NCI-H1105 treated with DMSO at 0.1 percent for 48 hours (cell line): ENCODE measurements at places on chromosomes 5 and 9.

- no peak for DNase-seq
Observed at GRCh38 chr5:148848393-148849031, 22.1 kb downstream of the ADRB2 start.

DNA sequence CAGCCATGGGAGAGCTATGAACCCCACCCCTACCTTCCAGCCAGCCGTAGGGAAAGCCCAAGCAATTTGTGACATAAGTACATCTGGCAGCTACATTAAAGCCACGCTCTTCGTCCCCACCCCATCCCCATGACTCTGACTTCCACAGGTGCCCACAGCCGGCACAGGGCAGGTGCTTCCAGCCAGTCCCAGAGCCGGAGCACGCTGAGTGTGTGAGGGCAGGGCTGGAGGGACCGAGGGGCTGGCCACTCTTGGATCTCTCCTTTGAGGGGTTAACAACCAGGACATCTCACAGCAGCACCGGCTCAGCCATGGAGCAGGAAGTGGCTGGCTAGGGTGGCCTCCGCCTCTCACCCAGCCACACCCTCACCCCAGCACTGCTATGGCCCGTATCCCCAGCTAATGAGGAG, 2.4 kb upstream of the FAM78A start:
- DNase-seq, result no peak

GRCh38 chr9:108535526-108535925, 320.3 kb downstream of the ACTL7B start:
- no peak for DNase-seq

GRCh38 chr9:92100237-92100911, 14.8 kb downstream of the SPTLC1 start:
- no peak for DNase-seq

DNA sequence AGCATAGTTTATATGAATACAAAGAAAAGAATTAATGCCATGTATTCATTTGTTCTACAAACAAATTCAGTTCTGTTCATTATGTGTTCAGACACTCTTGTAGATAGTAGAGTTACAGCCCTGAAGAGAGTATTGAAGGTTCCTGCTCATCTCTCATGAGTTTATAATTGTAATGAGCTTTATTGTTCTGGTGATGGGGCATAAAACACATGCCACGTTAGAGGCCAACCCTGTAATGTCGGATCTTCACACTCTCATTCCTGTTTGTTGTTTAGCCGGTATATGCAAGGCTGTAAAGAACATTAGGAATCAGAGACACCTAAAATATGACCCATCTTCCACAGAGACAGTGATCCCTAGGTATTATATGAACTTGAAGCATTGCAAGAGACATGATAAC, 214.5 kb downstream of the VPS13A start:
- no peak for DNase-seq

DNA sequence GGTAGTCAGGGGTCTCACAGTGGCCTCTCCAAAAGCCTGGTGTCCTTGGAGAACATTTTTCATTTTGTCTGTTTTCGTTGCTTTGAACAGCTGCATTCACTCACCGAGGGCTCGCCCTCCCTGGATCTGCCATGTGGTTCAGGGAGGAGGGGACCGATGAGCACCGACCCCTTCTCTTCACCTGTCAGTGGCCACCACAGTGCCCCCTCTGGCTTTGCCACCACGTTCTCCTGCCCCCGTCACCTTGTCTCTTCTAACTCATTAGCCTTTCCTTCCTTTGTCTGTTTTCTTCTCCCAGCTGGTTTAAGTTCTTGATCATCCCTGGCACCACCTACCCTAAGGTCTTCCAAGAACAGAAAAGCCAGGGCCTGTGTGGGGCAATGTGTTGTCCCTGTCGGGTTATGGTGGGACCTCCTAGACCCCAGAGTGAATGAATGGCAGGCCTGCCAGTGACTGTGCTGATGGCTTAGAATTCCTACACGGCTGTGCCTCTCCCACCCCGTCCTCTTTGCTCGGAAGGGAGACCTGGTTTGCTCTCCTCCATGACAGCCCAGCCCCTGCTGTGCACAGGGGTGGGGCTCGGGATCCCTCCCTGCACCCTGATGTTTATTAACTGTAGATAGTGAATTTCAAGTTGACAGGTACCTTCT, 90.0 kb downstream of the ANKRD33B start:
- no peak for DNase-seq

DNA sequence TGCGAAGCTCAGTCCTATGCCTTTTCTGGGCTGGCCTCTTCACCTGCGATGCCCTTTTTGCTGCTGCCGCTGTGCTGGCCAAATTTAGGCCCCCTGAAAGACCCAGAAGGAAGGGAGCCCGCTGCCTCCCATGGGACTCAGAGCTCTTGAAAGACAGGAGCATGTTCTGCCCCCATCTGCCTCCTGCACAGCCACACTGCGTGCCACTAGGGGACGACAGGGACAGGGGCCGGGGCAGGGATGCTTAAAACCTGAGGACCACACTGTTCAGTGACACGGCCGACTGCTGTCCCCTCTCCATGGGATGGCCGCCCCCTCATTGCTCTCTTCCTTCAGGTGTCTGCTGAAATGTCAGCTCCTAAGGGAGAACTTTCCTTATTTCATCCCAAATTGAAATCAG, 132.4 kb downstream of the ADAMTS2 start:
- no peak for DNase-seq
